ENCODE measurements at places on chromosomes 16 and 17.

DNA sequence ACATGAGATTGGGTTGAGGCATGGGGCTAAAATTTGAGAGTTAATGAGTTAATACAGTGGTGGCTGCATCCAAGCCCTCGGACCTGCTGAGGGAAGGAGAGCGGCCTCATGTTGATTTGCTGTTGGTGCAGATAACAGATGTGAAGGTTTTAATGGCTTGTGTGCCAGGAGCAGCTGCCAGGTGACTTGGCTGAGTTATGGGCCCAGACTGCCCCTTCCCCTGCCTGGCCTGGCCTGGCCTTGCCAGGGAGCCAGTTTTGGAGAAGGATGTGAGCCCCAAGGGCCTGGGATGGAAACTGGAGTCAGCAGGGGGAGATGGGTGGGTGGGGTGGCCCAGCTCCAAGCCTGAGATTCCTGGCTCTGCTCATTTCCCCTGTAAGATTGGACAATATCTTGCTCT, 230.1 kb downstream of the CBLN1 start:
- no peak for DNase-seq

- DNase-seq, result no peak
Measured at GRCh38 chr17:81414756-81415516, 19.7 kb downstream of the BAHCC1 start.

GRCh38 chr16:83967091-83967490, 953 bp upstream of the NECAB2 start:
- DNase-seq, result no peak

- DNase-seq, result no peak
Measured at GRCh38 chr16:71669926-71670536, 44.0 kb downstream of the MARVELD3 start.

DNA sequence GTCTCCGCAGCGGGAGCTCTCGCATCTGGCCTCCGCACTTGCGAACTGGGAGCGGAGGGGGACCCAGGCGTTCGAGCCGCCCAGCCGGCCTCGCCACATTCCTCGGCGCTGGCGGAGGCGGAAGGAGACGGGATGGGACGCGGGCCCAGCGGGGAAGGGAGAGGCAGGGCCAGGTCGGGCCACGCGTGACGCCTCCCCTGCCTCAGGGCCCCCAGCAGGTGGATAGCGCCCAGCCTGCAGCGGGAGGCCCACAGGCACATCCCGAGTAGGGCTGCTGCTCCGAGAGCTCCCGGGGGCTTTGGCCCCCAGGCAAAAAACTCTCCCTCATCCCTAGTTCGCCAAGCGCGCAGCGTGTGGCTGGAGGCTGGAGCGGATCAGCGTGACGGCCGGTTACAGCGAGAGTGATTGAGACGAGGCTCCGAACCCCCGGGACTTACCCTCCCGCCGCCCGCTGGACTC, 800 bp downstream of the PLEKHH3 start:
- no peak for DNase-seq

DNA sequence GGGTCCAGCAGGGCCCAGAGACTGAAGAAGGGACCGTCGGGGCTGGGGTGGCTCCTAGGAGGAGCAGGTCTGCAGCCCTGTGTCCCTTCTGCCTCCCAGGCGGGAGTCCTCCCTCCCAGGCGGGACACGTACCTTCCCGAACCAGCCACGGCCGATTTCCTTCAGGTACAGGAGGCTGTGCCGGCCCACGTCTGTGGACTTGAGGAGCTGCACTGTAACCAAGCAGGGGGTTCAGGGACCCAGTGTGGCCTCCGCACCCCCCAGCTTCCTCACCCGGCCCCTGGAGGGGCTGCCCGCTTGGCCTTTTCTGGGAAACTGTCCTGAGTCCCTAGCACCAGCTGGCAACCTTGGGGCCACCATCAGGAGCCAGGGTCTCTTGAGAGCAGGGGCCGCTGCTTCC, 37.0 kb upstream of the PVALEF start:
- DNase-seq, result no peak

DNA sequence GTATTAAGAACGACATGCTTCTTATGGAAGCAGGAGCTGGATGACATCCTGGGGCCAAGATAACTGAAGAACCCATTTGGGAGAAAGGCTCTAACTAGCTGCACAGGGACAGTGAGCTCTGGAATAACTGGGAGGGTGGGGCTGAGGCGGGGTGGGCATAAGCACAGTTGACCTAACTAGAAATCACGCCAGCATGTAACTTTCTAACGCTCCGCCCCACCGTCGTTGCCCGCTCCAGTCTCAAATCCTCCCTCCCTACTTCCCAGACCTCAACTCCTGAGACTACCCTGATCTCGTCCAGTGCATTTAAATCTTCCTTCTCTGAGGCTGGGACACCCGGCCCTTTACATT, 436 bp downstream of the PHB1 start:
- DNase-seq, result no peak

DNA sequence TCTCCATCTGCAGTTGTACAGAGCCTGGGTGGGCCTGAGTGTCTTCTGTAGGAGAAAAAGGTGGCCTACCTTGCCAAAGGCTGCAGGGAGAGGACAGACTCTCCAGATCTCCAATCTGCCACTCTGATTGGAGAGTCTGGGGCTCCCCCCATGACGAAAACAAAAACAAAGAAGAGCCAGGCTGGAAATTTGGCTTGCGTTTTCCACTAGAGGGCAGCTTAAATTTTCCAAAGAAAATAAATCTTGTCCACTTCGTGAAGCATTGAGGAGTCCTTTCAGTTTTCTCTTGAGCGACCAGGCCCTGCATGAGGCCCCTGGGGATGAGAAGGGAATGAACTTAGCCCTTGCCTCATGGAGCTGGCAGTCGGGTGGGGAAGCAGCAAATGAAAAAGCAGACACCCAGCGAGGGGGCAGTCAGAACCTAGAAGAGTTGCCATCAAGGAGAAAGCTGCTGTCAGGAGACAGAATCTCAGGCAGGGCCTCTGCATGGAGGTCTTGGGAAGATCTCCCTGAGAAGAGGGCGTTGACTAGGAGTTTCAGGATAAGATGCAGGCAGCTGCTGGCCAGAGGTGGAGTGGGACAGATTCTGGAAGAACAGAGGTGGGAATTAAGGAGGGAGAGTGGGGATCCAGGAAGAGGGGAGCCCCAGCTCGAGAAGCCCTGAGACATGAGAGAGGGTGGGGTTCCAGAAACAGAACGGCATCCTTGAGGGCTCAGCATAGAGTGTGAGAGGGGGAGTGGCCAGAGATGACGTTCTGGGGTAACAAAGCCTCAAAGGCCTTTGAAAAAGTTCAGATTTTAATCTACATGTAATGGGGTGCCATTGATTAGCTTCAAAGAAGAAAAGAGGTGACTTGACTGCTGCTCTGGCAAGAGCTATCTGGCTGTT, 8.4 kb upstream of the SHCBP1 start:
- DNase-seq, result peak; percentile 22

DNA sequence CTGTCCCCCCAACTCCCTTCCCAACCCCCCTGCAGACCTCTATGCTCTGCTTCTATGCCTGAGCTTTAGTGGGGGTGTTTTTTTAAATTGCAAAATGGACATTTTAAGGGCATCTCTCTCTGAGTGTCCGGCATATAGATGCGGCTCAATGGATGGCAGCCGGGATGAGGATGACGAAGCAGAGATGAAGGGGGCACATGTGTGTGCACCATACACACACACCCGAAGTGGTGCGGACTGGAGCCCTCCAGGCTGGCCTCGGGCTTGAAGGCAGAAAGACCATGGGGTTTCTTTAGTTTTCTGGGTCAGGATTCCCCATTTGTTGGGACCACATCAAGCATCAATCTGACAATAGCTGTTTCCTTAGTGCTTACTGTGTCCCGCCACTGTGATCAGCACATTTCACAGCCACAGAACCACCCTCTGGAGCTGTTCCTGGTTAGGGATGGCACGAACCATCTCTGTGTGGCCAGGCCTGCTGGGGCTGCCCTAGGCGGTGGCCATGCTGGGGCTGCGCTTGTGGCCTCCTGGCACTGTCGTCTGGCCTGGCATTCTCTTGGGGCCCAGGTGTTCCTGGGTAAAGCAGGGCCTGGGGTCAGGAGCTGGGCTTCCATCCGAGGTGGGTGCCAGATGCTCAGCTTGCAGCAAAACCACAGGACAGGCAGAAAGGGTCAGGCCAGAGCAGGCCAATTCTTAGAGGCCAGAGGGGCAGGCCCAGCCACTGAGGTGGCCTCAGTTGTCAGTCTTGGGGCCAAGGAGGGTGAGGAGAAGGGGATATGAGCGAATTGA, 49.9 kb downstream of the NT5M start:
- DNase-seq, result no peak

DNA sequence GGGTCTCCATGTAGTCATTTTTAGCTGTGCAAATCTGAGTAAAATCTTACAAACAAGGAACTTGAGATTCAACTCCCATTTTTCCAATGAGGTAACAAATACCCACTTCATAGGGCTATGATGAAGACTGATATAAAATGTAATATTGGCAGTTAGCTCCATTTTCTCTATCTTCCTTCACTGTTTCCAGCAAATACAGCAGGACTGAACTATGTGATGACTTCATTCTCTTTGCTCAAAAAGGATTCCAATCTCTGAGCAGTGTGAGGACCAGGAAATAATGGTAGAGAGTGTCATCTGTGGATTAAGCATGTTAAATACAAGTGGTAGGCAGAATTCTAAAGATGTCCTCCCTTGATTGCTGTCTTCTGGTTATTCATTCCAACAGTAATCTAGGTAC, 18.3 kb downstream of the RND2 start:
- no peak for DNase-seq

GRCh38 chr16:89577055-89577759, 1.6 kb downstream of the CPNE7 start:
- no peak for DNase-seq

DNA sequence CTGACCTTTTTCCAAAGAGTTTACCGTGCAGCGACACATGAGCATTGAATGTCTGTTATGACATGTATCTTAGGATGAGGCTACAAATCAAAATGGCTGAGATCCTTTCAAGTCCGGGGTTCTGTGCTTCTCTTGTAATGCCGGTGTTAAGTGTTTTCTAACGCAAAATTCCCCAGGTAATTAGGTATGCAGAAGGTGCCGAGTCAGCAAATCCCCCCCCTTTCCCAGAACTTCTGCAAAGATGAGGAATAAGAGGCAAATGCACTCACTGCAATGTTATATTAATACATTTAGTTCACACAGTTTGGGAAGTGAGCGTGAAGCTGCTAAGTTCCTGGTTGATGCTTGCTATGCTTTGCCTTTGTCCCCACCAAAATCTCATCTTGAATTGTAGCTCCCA, 36.3 kb upstream of the MLYCD start:
- no peak for DNase-seq

DNA sequence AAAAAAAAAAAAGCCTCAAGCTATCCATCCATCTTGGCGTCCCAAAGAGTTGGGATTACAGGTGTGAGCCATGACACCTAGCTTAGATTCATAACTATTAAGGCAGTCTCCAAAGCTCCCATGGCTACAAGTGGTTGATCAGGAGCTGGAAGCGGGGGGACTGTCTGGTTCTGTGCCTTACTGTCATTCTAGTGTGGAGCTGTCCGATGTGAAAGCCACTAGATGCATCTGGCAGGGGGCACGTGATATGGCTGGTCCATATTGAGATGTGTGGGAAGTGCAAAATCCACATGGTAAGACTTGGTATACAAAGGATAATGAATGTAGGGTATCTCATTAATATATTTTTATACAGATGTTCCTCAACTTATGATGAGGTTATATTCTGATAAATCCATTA, 38.7 kb downstream of the KPNA2 start:
- DNase-seq, result no peak
